ENCODE measurements at places on chromosomes 4 and X.

- DNase-seq, result no peak
Measured at GRCh38 chr4:53100501-53101190, 238.5 kb downstream of the RASL11B start.

GRCh38 chrX:11341274-11342201, 48.3 kb downstream of the AMELX start:
- DNase-seq, result peak; percentile 45

GRCh38 chr4:99403380-99404184, 31.6 kb downstream of the ADH7 start:
- DNase-seq, result no peak

DNA sequence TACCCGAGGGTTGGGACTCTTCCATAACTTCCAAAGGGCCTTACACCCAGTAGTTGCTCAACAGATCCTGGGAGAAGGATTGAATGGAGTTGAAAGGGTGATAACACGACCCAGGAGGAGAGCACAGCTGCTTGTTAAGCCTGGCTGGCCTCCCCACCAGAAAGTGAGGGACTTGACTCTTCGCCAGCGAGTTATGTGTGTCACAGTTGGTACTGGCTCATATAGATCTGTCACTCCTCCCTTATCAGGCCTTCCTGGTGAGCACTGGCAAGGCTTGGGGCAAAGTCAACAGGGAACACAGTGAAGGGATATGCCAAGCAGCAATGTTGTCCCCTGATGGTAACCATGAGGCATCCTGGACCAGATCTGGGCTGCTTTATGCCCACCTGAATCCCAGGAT, 35.8 kb downstream of the APLN start:
- no peak for DNase-seq

DNA sequence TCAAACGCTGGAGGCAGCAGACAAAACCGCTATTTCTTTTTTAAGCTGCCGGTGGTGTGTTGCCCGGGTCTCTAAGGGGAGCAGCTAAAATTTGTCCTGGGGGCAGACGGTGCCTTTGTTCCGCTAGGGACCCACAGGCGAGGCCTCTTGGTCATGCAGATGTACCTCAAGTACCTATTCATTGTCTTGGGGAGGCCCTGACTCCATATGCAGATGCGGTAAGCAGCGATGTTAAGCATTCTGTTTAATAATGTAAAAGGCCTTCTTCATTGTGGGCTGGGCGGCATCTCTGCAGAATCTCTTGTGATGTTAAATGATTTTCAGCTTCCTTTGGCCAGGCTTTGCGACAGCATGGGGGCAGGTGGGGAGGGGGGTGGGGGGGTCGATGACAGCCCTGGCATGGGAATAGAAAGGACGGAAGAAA, 98.9 kb upstream of the PJA1 start:
- no peak for DNase-seq

DNA sequence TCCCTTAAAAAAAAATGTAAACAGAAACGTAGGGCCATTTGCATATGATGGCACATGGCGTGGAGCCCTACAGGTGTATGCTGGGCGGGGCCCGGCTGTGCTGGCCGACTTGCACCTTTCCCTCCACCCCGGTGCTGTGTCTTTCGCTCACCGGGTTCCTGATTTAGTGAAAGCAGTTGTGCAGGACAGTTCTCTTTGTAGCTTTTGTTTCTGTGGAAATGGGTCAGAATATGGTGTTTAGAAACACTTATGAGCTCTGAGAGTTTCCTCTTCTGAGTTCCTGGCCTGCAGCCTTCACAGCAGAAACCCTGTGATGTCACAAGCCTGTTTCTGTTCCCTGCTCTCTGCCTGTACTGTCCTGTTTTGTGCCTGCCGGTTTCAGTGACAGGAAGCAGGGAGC, 22.5 kb upstream of the MSANTD1 start:
- no peak for DNase-seq

DNA sequence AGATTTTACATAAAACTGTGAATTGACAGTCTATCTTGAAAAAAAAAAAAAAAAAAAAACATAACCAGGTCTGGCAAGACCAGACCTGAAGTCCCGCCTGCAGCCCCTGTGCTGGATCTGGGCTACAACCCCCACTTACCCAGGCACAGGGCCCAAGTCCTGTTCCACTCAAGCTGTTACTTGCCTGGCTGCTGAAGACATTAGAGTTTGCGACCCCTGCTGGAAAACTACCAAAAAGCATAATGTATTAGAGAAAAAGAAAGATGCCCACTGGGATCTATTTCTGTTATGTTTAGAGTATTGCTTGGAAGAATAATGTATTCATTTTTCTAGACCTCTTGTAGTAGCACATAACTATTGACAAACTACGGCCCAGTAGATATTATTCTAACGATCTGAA, 4.7 kb downstream of the HS3ST1 start:
- no peak for DNase-seq

- no peak for DNase-seq
Measured at GRCh38 chr4:151771664-151772063, 10.9 kb upstream of the GATB start.

GRCh38 chr4:65667506-65668041, 2.7 kb downstream of the EPHA5 start:
- DNase-seq, result no peak

GRCh38 chr4:142778900-142779299, 67.2 kb downstream of the INPP4B start:
- no peak for DNase-seq

All from GOT3 (cell line).